ENCODE measurements at places on chromosomes 16 and 17. TPM values are rescaled to one million over a fixed set of nuclear protein-coding genes. Genes with fewer than 3 reads are reported as not detected.

DNA sequence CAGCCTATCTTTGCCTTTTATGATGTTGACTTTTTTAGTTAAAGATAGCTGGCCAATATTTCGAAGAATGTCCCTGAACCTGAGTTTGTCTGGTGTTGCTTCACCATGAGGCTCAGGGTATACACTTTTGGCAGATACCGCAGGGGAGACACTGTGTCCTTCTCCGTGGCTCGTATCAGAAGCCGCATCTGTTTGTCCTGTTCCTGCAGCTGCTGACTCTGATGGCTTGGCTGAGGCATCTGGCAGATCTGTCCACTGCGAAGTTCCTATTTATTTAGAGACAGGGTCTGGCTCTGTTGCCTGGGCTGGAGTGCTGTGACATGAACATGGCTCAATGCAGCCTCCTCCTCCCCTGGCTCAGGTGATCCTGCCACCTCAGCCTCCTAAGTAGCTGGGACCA lies 93.5 kb downstream of the CRISPLD2 start:
- peaks cover 17% of the 10 kb centered on the region for H3K4me1 ChIP-seq
- H3K4me3 ChIP-seq: no peak overlapping the region
- H3K27me3 ChIP-seq: peaks cover 4% of the 10 kb centered on the region
- peak overlapping the region; percentile 78 for H3K27ac ChIP-seq
- H3K36me3 ChIP-seq: no peaks in the 10 kb centered on the region

Gene ITGB4
- 20.2 TPM for total RNA-seq

DNA sequence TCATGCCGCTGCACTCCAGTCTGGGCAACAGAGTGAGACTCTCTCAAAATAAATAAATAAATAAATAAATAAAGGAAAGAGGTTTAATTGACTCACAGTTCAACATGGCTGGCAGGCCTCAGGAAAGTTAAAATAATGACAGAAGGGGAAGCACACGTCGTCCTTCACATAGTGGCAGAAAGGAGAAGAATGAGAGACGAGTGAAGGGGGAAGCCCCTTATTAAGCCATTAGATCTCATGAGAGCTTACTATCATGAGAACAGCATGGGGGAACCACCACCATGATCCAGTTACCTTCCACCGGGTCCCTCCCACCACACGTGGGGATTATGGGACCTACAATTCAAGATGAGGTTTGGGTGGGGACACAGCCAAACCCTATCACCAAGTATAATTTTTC lies 54.5 kb downstream of the PAFAH1B1 start:
- H3K27ac ChIP-seq: no peak overlapping the region
- peaks cover 6% of the 10 kb centered on the region for H3K4me1 ChIP-seq
- DNase-seq: no peak
- H3K4me3 ChIP-seq: no peak overlapping the region
- H3K27me3 ChIP-seq: no peaks in the 10 kb centered on the region

Gene RRAD
- total RNA-seq: 1,191 TPM

DNA sequence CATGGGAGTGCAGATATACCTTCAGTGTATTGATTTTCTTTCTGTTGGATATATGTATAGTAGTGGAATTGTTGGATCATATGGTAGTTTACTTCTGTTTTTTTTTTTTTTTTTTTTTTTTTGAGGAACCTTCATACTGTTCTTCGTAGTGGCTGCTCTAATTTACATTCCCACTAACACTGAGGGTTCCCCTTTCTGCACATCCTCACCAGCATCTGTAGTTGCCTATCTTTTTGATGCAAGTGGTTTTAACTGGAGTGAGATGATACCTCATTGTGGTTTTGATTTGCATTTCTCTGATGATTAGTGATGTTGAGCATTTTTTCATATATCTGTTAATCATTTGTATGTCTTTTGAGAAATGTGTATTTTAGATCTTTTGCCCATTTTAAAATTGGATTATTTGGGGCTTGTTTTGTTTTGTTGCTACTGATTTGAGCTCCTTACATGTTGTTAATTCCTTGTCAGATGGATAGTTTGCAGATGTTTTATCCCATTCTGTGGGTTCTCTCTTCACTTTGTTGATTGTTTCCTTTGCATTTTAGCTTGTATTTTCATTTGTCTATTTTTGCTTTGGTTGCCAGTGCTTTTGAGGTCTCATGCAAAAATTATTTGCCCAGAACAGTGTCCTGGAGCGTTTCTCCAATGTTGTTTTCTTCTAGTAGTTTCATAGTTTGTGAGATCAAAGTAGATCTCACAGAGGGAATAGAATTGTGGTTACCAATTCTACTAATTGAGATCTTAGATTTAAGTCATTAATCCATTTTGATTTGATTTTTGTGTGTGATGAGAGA lies 25.0 kb upstream of the BCAS3 start:
- no peaks in the 10 kb centered on the region for H3K4me1 ChIP-seq
- H3K27ac ChIP-seq: no peak overlapping the region
- no peaks in the 10 kb centered on the region for H3K27me3 ChIP-seq
- H3K36me3 ChIP-seq: peaks cover 36% of the 10 kb centered on the region
- no peak for DNase-seq

- H3K36me3 ChIP-seq: no peaks in the 10 kb centered on the region
- H3K27me3 ChIP-seq: peaks cover 8% of the 10 kb centered on the region
- no peak overlapping the region for H3K4me3 ChIP-seq
- no peaks in the 10 kb centered on the region for H3K4me1 ChIP-seq
- DNase-seq: no peak
These were observed 29.7 kb upstream of the DLX4 start for GRCh38 chr17:49939318-49939717.

DNA sequence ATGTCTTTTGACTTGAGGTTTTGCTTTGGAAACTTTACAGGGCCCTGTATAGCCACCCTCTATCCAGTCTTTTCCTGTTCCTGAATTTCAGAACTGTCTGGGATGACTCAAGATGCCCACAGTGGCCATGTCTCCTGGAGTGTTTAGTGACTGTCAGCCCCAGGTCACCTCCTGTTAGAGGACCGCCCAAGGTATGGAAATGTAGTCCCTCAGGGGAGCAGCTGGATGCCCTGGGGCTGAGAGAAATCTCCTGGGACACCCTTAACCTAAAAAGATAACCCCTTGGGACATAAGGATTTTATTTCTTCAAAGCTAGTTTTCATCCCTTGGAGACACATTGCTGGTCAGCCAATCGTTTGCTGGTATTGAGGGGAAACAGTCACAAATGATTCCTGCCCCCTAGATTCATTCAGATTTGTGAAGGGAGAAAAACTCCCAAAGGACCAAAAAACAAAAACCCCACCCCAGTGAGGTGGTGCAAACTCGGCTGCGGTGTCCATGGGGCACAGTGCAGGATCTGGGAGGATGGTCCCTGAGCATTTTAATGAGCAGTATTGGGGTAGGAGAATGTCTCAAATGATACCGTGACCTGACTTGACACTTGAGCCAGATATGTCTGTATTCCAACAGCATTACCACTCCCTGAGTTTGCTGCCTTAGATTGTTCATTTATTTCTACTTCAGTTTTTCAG lies 1.7 kb downstream of the ZNF267 start:
- peak overlapping the region; percentile 96 for H3K4me3 ChIP-seq
- H3K4me1 ChIP-seq: peaks cover 24% of the 10 kb centered on the region
- no peak for DNase-seq
- H3K27ac ChIP-seq: peak overlapping the region; percentile 92
- H3K36me3 ChIP-seq: no peaks in the 10 kb centered on the region

DNA sequence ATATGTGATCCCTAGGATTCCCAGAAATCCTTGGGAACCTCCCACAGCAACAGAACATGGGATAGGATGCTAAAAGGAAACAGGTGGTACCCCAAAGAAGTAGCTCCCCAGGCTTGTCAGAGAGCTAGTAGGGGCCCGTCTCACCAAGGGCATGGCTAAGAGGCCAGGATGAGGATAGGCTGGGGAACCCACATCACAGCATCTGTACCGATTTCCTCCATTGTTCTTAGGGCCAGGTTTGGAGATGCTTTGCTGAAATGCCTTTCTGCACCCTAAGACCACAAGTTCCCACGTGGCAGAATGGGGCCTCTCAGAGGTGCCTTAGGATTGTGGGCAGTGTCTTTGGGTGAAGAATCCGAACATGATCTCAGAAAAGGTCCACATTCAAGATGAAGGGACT lies 169.5 kb downstream of the HS3ST3B1 start:
- no peak overlapping the region for H3K27ac ChIP-seq
- H3K27me3 ChIP-seq: no peaks in the 10 kb centered on the region
- H3K36me3 ChIP-seq: no peaks in the 10 kb centered on the region
- H3K4me1 ChIP-seq: no peaks in the 10 kb centered on the region

DNA sequence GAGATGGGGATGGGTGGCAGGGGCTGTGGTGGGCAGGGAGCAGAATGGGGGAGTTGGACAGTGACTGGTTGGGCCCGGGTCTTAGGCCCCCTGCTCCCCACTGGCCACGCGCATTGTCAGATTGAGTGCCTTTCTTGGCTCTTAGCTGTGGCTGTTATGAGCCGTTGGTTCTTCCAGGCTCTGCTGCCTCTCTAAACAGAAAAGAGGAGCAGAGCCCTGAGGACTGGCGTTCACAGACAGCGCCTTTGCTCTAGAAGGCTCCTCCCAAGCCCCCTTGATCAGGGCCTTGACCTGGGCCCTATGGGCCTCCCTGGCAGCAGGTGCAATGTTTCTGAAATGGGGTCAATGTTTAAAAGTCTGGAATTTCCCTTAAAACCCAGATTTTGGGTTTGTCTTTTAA lies 14.8 kb upstream of the NUDT16L1 start:
- no peaks in the 10 kb centered on the region for H3K36me3 ChIP-seq
- H3K4me1 ChIP-seq: peaks cover 15% of the 10 kb centered on the region
- no peak overlapping the region for H3K27ac ChIP-seq
- H3K4me3 ChIP-seq: no peak overlapping the region
- H3K27me3 ChIP-seq: no peaks in the 10 kb centered on the region

DNA sequence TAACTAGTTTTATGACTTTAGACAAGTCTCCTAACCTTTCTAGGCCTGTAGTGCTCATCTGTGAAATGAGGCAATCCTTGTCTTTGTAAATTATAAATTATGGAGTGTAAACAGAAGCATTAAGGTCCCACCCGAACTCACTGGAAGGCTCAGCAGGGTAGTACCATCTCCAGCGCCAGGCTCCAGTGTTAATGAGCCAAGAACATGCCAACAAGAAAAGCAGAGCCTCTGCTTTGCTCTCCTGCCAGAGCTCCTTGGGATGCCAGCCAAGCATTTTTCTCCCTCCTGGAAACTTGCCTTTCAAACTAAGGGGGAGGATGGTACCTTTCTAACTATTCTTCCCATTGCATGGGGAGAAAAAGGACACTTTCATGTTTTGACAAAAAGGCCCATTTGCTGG lies 14.9 kb downstream of the LIMD2 start:
- no peak overlapping the region for H3K4me3 ChIP-seq
- H3K4me1 ChIP-seq: no peaks in the 10 kb centered on the region
- DNase-seq: no peak
- H3K36me3 ChIP-seq: peaks cover 78% of the 10 kb centered on the region
- no peak overlapping the region for H3K27ac ChIP-seq

- H3K27me3 ChIP-seq: no peaks in the 10 kb centered on the region
- H3K27ac ChIP-seq: peak overlapping the region; percentile 33
- H3K4me3 ChIP-seq: no peak overlapping the region
- H3K4me1 ChIP-seq: peaks cover 13% of the 10 kb centered on the region
- H3K36me3 ChIP-seq: no peaks in the 10 kb centered on the region
These were observed 65.5 kb downstream of the IQCK start for GRCh38 chr16:19783363-19784182.

DNA sequence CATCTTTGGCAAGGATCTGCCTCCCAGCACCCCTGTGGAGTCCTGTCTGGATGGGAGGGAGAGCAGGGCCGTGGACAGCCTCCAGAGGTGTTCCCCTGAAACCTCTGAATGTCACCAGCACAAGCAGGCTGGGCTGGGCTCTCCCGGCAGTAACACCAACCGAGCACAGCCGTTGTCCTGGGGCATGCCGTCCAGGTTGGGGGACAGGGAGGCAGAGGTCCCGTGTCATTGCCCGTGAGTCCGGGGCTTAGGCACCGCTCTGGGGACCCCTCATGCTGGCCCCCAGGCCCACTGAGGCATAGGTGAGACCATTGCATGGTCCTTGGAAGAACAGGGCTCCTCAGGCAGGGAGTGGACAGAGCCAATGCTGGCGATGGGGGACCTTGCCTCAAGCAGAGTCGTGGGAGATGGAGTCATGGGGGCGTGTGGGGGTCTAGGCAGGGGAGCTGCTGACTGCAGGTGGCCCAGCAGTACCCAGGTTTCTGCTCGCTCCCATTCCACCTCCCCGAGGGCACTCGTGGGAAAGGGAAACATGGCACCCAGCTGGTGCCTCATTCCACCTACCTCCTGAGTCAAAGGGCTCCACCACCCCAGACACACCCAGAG lies 17.5 kb downstream of the ENDOV start:
- no peaks in the 10 kb centered on the region for H3K27me3 ChIP-seq
- H3K4me3 ChIP-seq: no peak overlapping the region

Gene LRRC75A
- total RNA-seq: not detected

- H3K4me3 ChIP-seq: no peak overlapping the region
- DNase-seq: no peak
- H3K27me3 ChIP-seq: no peaks in the 10 kb centered on the region
- H3K4me1 ChIP-seq: no peaks in the 10 kb centered on the region
These were observed 23.5 kb downstream of the XPO6 start for GRCh38 chr16:28188085-28188916.

DNA sequence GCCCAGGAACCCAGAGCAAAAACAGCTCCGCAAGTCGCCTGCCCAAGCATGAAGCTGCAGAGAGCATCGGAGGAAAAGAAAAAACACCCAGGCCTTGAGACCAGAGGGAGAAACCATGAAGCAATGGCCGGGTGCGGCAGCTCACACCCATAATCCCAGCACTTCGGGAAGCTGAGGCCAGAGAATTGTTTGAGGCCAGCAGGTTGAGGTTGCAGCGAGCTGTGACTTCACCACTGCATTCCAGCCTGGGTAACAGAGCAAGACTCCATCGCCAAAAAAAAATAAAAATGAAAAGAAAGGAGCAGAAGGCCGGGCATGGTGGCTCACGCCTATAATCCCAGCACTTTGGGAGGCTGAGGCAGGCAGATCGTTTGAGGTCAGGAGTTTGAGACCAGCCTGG lies 40.3 kb downstream of the C16orf95 start:
- no peak overlapping the region for H3K27ac ChIP-seq
- no peak overlapping the region for H3K4me3 ChIP-seq
- no peaks in the 10 kb centered on the region for H3K4me1 ChIP-seq
- H3K27me3 ChIP-seq: no peaks in the 10 kb centered on the region

- no peak overlapping the region for H3K27ac ChIP-seq
- DNase-seq: no peak
- H3K36me3 ChIP-seq: no peaks in the 10 kb centered on the region
- H3K27me3 ChIP-seq: no peaks in the 10 kb centered on the region
- H3K4me3 ChIP-seq: no peak overlapping the region
These were observed 69.5 kb downstream of the USP31 start for GRCh38 chr16:23079675-23080301.

DNA sequence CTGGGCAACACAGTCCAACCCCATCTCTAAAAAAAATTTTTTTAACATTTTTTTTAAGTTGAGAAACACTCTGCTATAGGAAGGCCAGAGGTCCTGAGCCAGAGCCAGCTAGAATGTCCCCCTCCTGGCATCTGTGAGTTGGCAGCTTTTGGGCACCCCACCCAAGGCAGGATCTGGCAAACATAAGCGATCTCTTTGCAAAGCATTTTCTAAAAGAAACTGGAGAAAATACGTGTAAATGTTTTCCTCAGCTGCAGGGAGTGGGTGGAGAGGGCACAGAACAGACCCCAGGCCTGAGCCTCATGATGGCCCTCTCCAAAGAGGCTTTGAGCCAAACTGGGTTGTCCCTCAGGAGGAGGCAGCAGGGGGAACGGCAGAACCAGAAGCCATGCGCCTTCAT lies 11.7 kb downstream of the CAVIN1 start:
- no peak overlapping the region for H3K4me3 ChIP-seq
- no peaks in the 10 kb centered on the region for H3K36me3 ChIP-seq
- H3K4me1 ChIP-seq: peaks cover 91% of the 10 kb centered on the region

GRCh38 chr16:19824216-19824615 lies 60.4 kb downstream of the GPRC5B start:
- no peak overlapping the region for H3K27ac ChIP-seq
- H3K4me3 ChIP-seq: no peak overlapping the region
- no peaks in the 10 kb centered on the region for H3K27me3 ChIP-seq

All from gastrocnemius medialis (tissue), 4 donors.